ENCODE measurements at places on chromosomes 16 and 17. TPM values are rescaled to one million over a fixed set of nuclear protein-coding genes. Genes with fewer than 3 reads are reported as not detected.

Gene RGS9
- 2.0 TPM for total RNA-seq

Gene BAHCC1
- total RNA-seq = 8.5 TPM

Gene FOXC2
- total RNA-seq = 0.47 TPM

Gene CNGB1
- not detected for total RNA-seq

Gene OSGIN1
- total RNA-seq = 5.9 TPM

Gene HNF1B
- not detected for total RNA-seq

DNA sequence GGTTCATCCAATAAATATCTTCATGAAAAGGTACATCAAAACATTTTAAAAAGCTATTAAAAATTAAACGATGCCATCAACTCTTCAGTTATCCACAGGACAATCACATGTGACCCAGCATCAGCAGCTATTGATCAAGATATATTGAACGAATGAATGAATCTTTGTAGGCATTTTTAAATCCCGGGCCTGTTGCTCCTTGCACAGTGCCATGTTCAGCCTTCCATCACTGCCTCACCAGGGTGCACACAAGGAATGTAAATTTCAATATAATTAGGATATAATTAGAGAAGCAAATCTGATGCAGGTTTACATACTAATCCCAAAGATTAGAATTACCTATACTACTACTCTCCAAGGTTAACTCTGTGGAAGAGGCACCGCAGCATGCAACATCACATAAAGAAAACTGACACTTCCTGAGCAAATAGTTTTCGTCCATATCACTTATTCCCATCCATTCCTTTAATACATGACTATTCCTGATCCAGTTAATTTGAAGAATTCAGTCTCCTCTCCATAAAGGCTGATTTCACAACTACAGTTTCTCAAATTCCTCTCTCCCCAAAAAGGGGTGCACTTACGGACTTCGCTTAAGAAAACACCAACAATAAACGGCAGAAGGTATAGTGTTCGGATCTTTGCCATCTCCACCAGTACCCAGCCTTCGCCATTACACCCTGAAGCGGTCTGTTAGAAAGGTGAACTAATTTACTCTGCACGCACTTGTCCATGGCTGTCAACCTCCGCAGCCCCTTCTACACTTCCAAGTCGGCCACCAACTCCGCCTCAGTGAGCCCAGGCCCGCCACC, 938 bp downstream of the NCOR1 start:
- no peak for DNase-seq

DNA sequence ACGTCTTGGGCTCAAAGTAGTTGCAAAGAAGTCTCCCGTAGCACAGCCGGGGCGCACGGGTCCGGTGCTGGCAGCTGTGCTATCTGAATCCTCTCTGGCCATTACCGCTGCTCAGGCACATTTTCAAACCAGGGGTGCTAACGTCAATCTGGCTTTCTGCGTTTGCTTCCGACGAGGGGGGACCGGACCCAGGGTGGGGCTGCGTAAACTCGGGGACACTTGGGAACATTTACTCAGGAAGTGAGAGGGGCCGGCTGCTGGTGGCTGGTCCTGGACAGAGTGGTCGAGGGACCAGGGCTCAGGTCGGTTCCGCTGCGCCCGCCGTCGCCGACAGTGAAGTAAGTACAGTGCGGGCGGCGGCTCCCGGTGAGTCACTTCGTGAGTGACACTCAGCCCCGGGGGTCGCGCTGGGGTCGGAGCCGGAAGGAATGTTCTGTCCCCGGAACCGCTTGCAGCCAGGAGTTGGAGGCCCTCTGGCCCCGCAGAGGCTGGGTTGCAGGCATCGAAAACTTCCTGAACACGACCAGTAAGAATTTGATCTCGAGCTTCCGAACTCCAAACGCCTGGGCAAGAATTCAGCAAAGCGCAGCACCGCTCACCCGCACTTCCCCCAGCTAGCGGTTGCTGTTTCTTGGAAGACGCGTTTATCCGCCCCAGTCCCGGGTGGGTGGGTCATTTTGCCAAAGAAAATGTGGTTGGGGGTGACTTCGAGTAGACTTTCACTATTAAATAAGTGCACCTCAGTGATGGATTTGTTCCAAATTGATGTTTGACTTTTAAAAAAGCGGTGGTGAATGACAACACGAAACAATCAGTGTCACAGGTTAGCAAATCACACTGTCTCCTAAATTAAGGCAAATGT, 1.4 kb upstream of the HS3ST3B1 start:
- DNase-seq = no peak

- no peak for DNase-seq
These were observed 13.9 kb downstream of the MMP2 start for GRCh38 chr16:55492756-55493380.

GRCh38 chr17:50598487-50598886, 36.2 kb upstream of the ABCC3 start:
- DNase-seq = no peak

- no peak for DNase-seq
These were observed 58.1 kb upstream of the ADORA2B start for GRCh38 chr17:15886804-15887203.

GRCh38 chr16:8742068-8742467, 55.4 kb downstream of the TMEM186 start:
- no peak for DNase-seq

DNA sequence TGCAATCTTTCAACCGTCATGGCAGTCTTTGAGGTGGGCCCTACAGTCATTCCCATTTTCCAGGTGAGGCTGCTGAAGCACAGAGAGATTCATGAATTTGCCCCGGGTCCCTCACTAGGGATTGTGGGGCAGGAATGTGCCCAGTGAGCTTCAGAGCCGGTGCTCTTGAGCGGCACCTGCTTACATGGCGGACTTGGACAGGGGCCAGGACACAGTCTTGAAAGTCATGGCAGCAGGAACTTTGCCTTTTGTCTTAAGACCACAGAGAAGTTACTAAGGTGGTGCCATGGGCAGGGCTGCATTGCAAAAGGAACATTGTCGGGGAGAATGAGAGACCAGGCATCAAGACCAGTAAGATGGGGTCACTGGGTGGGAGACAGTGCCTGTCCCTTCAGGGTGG, 363.4 kb downstream of the FOXL1 start:
- no peak for DNase-seq

- DNase-seq = no peak
These were observed 2.7 kb downstream of the CBFA2T3 start for GRCh38 chr16:88974080-88974915.

GRCh38 chr16:85623250-85623649, 10.1 kb downstream of the GSE1 start:
- DNase-seq = no peak

GRCh38 chr16:88069397-88070168, 118.3 kb downstream of the BANP start:
- DNase-seq = no peak

DNA sequence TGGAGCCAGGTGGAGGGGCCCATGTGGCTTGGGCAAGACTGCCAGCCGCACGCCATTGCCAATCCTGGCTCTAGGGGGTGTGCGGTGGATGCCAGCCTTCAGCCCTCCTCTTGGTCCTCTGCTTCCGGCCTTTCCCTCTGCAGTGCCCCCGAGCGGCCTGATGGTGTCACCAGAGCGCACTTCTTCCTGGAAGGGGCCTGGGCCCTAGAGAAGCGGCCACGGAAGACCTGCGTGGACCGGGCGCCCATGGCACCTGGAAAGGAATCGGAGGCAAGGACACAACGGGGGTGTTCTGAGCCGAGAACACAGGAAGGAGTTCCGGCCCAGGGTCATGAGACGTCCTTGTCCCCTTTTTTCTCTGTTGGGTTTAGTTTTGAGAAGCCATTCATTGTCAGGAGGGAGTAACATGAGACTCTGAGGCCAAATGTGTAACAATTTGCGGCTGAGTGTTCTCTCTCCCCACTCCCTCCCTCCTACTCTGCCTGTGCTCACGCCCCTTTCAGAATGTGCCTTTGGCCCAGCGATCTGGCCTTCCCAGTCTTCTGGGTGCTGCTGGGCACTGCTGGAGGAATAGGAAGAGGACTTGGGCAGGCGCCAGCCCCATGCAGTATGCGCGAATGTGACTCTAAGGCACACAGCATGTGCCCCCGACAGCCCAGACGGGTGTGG, 92.8 kb downstream of the IRX3 start:
- DNase-seq = peak; percentile 27

Data from omental fat pad (tissue), 4 donors.